ENCODE measurements at places on chromosomes 3 and 15. TPM values are rescaled to one million over a fixed set of nuclear protein-coding genes. Genes with fewer than 3 reads are reported as not detected.

Gene LEKR1
- total RNA-seq, result 1.6 TPM

Gene MLF1
- total RNA-seq, result 38.6 TPM

Gene PRR20G
- total RNA-seq, result not detected

DNA sequence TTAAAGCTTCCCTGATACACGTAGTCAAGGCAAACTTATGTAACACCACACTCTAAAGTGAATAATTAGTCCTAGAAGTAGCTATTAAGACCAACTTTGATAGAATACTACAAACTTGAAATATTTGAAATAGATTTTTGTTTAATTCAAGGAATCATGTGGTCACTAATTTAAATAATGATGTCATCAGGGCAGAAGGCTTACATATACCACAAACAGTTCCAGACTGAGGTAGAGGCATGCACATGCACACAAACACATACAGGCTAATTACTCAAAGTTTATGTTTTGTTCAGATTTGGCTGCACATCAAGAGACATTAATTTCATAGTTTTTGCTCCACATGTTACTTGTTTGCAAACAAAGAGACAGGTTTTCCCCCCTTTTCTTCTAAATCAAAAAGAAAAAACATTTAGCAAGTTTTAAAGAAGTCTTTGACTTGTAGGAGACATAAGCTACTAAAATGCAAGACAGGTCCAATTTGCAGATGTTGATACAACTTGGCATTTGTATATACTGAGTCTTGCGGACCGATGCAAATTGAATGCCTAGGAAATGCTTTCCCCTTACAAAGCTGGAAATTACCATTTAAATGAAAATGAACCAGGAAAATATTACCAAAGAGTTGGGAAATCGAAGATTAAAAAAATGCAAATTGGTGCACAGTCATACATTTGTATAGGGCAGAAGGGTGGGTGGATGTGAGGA, 594.8 kb downstream of the MAGI1 start:
- DNase-seq, result no peak

DNA sequence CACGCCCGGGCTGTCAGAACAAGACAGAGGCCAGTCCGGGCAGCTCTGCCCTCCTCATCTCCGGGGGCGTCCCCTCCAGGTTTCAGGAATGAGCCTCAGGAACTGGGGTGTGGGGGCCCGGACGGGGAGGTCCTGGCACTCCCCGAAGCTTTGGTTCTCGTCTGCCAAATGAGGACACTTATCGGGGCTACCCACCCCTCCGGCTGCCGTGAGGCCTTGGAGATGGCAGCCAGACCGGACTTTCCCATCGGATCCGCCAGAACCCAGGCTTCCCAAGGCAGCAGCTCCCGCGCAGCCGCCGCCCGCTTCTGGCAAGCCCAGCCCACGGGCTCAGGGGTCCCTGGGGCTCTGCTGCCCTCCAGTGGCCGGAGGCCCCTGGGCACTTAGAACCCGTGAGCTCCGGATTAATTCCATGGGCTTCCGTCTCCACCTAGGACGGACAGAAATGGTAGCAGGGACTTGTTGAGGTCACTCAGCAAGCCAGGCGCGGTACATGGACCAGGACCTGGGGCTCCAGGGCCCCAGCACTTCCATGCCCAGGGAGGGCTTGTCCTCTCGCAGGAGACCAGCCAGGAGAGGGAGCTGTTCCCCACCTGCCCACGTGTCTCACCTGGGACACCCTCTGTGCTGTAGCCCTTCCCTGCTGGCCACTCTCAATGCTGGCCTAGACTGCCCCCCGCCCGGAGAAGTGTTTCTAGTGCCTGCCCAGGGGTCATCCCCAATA, 89.4 kb downstream of the LINGO1 start:
- DNase-seq, result peak; percentile 83

DNA sequence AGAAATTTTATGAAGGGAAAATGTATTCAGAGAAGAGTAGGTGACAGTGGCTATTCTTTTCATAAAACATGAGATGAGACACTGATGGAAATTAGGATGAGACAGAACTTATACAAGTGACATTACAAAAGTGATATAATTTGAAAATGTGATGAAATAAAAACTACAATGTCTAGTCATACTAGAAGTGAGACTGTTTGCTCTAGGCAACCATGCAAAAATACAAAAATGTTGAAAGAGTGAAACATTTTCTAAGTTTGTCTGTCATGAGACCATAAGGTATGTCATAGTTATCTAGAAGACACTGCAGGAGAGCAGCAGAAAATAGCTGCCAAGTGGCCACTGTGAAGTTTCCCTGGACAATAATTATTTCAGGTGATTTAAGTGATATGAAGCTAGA, 459.5 kb downstream of the DIPK2A start:
- no peak for DNase-seq

Measured in M059J (cell line).